ENCODE measurements at places on chromosomes 5 and 9. TPM values are rescaled to one million over a fixed set of nuclear protein-coding genes. Genes with fewer than 3 reads are reported as not detected.

RMND5B gene
- total RNA-seq = 5.6 TPM

WDR38 gene
- total RNA-seq = not detected

AKNA gene
- 432 TPM for total RNA-seq

TGFBR1 gene
- total RNA-seq = 72.5 TPM

PPP3R2 gene
- not detected for total RNA-seq

GARIN3 gene
- total RNA-seq = not detected

TPM2 gene
- total RNA-seq = 6.1 TPM

GHR gene
- total RNA-seq = not detected

UQCRQ gene
- 344 TPM for total RNA-seq

HAPLN1 gene
- not detected for total RNA-seq

TLE1 gene
- 0.42 TPM for total RNA-seq

CFAP157 gene
- total RNA-seq = not detected

LRRC19 gene
- total RNA-seq = not detected

RNF38 gene
- 51.9 TPM for total RNA-seq

ADAMTS19 gene
- not detected for total RNA-seq

MYOT gene
- not detected for total RNA-seq

ANXA2R gene
- 14.5 TPM for total RNA-seq

IRX4 gene
- not detected for total RNA-seq

SNCAIP gene
- not detected for total RNA-seq

ENTREP1 gene
- total RNA-seq = not detected

ZNF462 gene
- 0.18 TPM for total RNA-seq

ANKRD31 gene
- total RNA-seq = 0.28 TPM

NXNL2 gene
- not detected for total RNA-seq

NPR3 gene
- 0.16 TPM for total RNA-seq

AP3B1 gene
- 48.8 TPM for total RNA-seq

TTC16 gene
- 1.2 TPM for total RNA-seq

TRPM3 gene
- not detected for total RNA-seq

ABO gene
- not detected for total RNA-seq

NMUR2 gene
- not detected for total RNA-seq

FTMT gene
- total RNA-seq = not detected

DHX29 gene
- 17.3 TPM for total RNA-seq

CCDC192 gene
- total RNA-seq = not detected

Data from activated CD8-positive, alpha-beta memory T cell treated with anti-CD3 and anti-CD28 coated beads, Interleukin-2, amount 10 ng/mL, durations not matched to agents 7 days and 5 days (primary cell).